ENCODE measurements at places on chromosomes 5 and 9. TPM values are rescaled to one million over a fixed set of nuclear protein-coding genes. Genes with fewer than 3 reads are reported as not detected.
A peak's percentile ranks its signal among the peaks of the same experiment; 100 is the strongest.

Gene FBP2
- total RNA-seq: not detected

Gene CDKN2AIPNL
- total RNA-seq: 51.7 TPM

- H3K27ac ChIP-seq: no peak overlapping the region
- H3K4me3 ChIP-seq: no peak overlapping the region
- DNase-seq: no peak
- H3K36me3 ChIP-seq: no peaks in the 10 kb centered on the region
These were observed 331.2 kb upstream of the DAB2 start for GRCh38 chr5:39755986-39756385.

- H3K27me3 ChIP-seq: no peaks in the 10 kb centered on the region
- peaks cover 17% of the 10 kb centered on the region for H3K4me1 ChIP-seq
- no peaks in the 10 kb centered on the region for H3K36me3 ChIP-seq
- DNase-seq: no peak
- no peak overlapping the region for H3K4me3 ChIP-seq
These were observed 4.1 kb downstream of the NACC2 start for GRCh38 chr9:136090768-136091581.

DNA sequence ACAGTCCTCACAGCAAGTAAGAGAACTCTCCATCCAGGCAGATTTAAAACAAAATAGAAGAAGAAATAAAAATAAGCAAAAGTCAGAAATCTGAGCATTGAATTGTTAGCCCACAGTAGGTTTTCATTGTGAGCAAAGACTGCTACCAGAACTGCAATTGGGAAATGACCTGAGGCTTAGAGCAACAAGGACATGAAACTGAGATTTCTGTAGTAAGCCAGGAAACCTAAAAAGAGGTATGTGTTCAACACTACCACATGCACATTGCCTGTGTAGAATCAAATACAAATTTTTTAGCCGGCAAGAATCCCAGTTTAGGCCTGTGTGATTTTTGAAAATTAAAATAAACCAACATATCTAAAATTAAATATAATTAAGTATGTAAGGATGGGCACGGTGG, 928.4 kb upstream of the WWC1 start:
- no peak for DNase-seq
- H3K36me3 ChIP-seq: no peaks in the 10 kb centered on the region
- H3K27ac ChIP-seq: no peak overlapping the region
- no peaks in the 10 kb centered on the region for H3K27me3 ChIP-seq
- H3K4me3 ChIP-seq: no peak overlapping the region

DNA sequence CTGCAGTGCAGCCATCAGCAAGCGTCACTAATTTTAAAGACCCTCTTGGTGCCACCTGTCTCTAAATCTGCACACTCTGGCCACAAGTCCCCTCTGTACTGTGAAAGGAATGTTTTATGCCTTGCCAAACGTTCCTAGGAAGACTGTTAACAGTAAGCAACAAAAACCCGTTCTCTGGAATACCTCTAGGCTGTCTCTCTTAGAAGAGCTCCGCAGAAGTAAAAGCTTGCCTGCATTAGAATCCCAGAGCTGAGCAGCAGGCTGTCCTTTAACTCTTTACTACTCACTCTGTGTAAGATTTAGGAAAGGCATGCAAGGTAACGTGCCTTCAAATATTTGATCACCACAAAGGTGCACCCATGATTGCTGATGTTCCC, 53.9 kb upstream of the C9orf72 start:
- H3K4me1 ChIP-seq: no peaks in the 10 kb centered on the region
- DNase-seq: no peak
- no peaks in the 10 kb centered on the region for H3K27me3 ChIP-seq
- no peak overlapping the region for H3K27ac ChIP-seq

GRCh38 chr9:88875400-88876120, 115.7 kb upstream of the S1PR3 start:
- H3K27me3 ChIP-seq: no peaks in the 10 kb centered on the region
- H3K4me3 ChIP-seq: no peak overlapping the region
- H3K27ac ChIP-seq: no peak overlapping the region
- H3K36me3 ChIP-seq: no peaks in the 10 kb centered on the region
- no peak for DNase-seq

DNA sequence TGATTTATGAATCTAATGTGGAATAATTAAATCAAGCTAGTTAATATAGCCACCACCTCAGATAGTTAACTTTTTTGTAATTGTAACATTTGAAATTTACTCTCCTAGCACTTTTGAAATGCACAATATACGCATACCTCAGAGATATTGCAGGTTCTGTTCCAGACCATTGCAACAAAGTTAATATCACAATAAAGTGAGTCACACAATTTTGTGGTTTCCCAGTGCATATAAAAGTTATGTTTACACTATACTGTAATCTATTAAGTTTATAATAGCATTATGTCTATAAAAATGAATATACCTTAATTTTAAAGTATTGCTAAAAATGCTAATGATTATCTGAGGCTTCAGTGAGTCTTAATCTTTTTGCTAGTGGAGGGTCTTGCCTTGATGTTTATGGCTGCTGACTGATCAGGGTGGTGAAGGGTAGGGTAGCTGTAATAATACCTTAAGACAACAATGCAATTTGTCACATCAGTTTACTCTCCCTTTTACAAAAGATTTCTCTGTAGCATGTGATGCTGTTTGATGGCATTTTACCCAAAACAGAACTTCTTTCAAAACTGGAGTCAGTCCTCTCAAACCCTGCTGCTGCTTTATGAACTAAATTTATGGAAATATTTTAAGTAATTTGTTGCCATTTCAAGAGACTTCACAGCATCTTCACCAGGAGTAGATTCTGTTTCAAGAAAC, 235.1 kb upstream of the ADAMTSL1 start:
- H3K27me3 ChIP-seq: no peaks in the 10 kb centered on the region
- H3K36me3 ChIP-seq: no peaks in the 10 kb centered on the region
- no peak overlapping the region for H3K27ac ChIP-seq
- no peak for DNase-seq

DNA sequence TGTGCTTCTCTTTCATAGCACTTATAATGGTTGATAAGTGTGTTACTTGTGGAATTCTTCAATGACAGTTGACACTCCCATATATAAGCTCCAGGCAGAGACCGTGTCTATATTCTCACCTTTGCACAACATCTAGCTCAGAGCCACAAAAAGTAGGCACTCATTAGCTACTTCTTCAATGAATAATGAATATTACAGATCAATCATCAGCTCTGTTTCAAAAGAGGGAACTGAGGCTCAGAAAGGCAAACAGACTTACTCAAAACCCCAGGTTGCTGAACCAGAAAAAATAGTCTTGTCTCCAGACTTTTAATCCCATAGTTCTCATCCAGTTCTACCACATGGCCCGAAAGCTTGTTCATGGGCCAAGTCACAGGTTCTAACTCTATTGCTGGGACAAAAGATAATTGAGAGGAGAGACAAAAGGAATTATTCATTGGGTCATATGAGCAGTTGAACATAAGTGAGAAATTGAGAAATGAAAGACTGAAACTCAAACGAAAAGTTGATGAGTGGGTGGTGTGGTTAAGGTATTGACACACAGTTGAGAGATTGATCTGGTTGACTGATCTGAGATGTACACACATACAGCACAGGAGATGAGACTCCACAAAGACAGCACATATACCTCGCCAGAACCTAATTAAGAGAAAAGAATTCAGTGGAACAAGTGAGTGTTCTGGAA, 381.6 kb downstream of the EFNA5 start:
- H3K36me3 ChIP-seq: no peaks in the 10 kb centered on the region
- H3K4me1 ChIP-seq: no peaks in the 10 kb centered on the region
- no peaks in the 10 kb centered on the region for H3K27me3 ChIP-seq
- H3K4me3 ChIP-seq: no peak overlapping the region
- no peak overlapping the region for H3K27ac ChIP-seq
- DNase-seq: no peak

DNA sequence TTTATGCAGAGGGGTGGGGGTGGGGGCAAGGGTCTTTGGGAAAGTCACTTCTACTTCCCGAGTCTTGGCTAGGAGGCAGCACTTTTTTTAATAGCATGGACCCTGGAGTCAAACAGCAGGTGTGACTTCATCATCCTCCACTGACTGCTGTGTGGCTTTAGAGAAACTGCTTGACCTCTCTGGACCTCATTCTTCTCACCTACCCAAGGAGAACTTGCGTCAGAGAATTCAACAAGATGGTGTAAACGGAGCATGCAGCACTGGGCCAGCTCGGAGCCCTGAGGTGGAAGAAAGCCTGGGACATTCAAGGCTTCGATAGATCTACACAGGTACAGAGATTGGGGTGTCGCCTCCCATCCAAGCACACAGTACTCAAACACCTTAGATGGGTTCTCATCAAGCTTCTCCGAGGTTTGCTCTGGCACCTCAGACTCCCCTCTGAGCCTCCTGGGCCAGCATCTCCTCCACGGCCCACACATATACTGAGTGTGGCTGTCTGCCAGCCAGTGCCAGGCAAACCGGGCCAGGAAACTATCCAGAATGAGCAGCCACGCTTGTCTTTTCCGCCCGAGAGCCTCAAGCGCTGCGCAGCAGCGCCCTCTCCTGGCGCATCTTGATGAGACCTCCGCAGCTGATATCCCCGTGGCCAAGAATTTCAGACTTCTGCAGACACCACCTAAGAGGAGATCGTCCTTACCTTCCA, 4.6 kb upstream of the SLC25A48 start:
- DNase-seq: peak; percentile 88
- no peaks in the 10 kb centered on the region for H3K4me1 ChIP-seq
- H3K36me3 ChIP-seq: no peaks in the 10 kb centered on the region

DNA sequence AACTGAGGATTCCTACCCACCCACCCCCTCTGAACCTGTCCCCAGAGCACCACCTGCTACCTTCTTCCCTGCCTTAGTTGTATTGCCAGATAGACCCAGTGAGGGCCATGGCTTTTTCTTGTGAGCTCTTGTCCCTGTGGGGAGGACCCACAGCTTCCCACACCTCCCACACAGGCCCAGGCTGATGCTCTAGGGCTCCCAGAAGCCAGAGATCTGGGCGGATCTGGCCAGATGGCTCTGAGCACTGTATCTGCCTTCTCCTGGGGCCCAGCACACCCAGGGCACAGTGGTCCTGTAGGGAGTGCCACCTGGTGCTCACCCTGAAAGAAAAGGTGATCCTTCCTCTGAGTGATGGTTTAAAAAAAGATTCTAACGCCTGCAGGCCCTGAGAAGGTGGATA, 131.7 kb downstream of the DAB2IP start:
- no peak for DNase-seq
- H3K4me3 ChIP-seq: no peak overlapping the region
- H3K4me1 ChIP-seq: no peaks in the 10 kb centered on the region
- H3K27ac ChIP-seq: no peak overlapping the region

DNA sequence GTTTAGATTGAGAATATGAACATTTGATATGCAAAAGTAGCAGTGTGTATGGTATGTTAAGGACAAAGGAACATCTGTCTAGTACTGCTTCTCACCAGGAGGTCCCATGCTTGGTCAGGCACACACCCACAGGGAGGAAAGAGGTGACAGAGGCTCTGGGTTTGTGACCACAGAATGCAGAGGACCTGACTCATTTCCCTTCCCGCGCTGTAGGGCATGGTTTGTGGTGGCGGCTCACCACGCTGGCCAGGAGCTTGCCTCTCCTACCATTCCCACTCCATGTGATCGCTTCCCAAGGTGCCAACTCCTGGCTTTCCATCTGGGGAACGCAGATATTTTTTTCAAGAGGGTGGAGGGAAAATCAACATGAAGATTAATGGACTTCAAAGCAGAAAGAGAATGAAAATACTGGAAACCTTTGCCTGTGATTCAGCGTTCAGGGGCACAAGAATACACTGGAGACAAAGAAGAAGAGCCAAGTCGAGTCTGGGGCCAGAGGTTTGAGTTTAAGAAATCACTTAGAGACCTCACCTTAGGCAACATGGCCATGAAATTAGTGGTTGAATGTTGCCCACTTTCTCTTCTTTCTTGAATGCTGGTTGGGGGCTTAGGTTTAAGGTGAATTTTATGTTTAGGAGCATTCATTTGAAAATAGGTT, 477.8 kb downstream of the CCDC171 start:
- no peak overlapping the region for H3K27ac ChIP-seq
- no peaks in the 10 kb centered on the region for H3K27me3 ChIP-seq
- no peaks in the 10 kb centered on the region for H3K36me3 ChIP-seq
- no peak overlapping the region for H3K4me3 ChIP-seq
- H3K4me1 ChIP-seq: no peaks in the 10 kb centered on the region

DNA sequence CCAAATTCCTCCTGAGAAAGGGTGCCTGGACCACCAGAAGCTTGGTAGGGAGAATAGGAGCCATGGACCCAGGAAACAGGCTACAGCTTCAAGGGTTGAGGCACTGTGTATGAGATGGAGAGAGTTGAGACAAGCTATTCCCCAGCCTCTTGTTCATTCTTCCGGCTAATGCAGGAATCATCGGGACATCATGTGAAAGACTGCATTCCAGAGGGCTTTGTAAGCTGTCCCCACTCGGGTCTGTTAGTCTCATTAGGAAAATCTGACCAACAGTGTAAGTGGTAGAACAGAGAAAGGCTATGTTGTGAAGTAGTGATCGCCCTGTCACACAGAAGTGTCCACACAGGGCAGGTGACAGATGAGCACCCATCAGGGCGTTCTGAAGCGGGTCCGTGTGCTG, 81.4 kb downstream of the GABBR2 start:
- H3K36me3 ChIP-seq: no peaks in the 10 kb centered on the region
- H3K4me3 ChIP-seq: no peak overlapping the region
- DNase-seq: no peak
- no peak overlapping the region for H3K27ac ChIP-seq
- H3K27me3 ChIP-seq: no peaks in the 10 kb centered on the region

DNA sequence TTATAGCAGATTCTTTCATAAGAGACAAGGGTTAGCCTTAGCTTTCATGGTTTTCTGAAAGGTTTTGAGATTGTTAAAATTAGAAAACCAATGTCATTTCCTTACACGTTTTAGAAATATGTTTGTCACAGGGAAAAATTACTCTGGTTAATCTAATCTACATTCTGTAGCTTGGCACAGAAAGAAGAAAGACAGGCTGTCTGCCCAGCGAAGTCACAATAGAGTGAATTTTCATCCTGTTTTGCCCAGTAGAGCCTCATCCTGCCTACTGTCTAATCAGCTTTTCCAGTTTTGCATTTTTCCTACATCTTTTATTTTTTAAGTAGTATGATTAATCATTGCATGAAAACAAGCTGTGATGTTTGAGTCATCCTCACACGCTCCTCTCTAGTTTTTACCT, 688.8 kb downstream of the MTRR start:
- no peaks in the 10 kb centered on the region for H3K36me3 ChIP-seq
- H3K4me1 ChIP-seq: no peaks in the 10 kb centered on the region
- H3K27ac ChIP-seq: no peak overlapping the region
- no peak for DNase-seq
- H3K4me3 ChIP-seq: no peak overlapping the region

GRCh38 chr5:44659334-44659733, 149.4 kb upstream of the MRPS30 start:
- no peak overlapping the region for H3K27ac ChIP-seq
- no peaks in the 10 kb centered on the region for H3K4me1 ChIP-seq
- no peaks in the 10 kb centered on the region for H3K27me3 ChIP-seq
- H3K4me3 ChIP-seq: no peak overlapping the region

GRCh38 chr5:159593518-159594073, 263.3 kb upstream of the IL12B start:
- no peak overlapping the region for H3K27ac ChIP-seq
- H3K4me3 ChIP-seq: no peak overlapping the region
- no peaks in the 10 kb centered on the region for H3K27me3 ChIP-seq
- no peaks in the 10 kb centered on the region for H3K36me3 ChIP-seq
- no peaks in the 10 kb centered on the region for H3K4me1 ChIP-seq
- DNase-seq: no peak

GRCh38 chr5:119343052-119343451, 12.8 kb upstream of the TNFAIP8 start:
- H3K4me1 ChIP-seq: peaks cover 92% of the 10 kb centered on the region
- H3K27ac ChIP-seq: no peak overlapping the region
- no peaks in the 10 kb centered on the region for H3K27me3 ChIP-seq
- no peak overlapping the region for H3K4me3 ChIP-seq
- peaks cover 12% of the 10 kb centered on the region for H3K36me3 ChIP-seq
